ENCODE measurements at places on chromosomes 13 and 19.
A peak's percentile ranks its signal among the peaks of the same experiment; 100 is the strongest.

GRCh38 chr13:111480976-111481375 is 160.5 kb downstream of the TEX29 start:
- no peak for DNase-seq

- no peak for DNase-seq
These were observed 128.1 kb downstream of the KL start for GRCh38 chr13:33144358-33144784.

DNA sequence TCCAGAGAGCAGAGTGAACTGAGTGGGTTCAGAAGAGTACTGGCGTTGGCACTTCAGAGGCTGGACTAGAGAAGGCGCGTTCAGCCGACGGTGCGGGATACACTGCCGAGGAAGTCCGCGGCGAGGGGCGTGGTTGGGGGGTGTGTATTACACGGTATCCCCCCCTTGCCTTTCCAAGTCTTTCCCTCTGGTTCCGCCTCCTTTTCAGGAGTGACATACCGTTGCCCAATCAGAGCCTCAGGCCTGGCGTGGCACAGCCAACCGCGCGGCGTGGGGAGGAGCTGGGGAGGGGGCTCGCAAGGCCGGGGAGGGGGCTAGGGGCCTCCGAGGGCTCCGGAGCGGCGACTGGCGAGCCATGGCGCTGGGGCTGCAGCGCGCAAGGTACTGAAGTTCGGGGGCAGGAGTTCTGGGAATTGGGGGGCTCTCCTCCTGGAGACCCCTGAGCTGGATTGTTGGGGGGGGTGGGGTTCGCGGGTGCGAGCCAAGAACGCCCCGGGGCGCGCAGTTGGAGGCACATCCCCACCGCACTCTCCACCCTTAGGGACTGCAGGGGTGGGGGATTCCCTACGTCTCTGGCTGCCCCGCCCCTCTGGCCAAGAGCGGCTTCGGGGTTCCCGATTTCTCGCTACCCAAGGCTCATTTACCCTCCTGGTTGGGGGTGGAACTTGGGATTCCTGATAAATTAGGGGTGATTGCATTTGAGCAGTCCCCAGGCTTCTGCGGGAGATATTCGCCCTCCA is at the start of gene HIF3A:
Gene HIF3A, plus strand, starts transcription at position 321 of the 740 bp plus-strand sequence. Its CDS starts 35 bp downstream, at position 356.
- DNase-seq: no peak

GRCh38 chr19:55041627-55042343 is 3.7 kb upstream of the GP6 start:
- no peak for DNase-seq

- peak; percentile 27 for DNase-seq
These were observed 53.2 kb downstream of the CDADC1 start for GRCh38 chr13:49300739-49301589.

- no peak for DNase-seq
These were observed 1.7 kb upstream of the SBK3 start for GRCh38 chr19:55546822-55547614.

- no peak for DNase-seq
These were observed 26.3 kb downstream of the ONECUT3 start for GRCh38 chr19:1779574-1779973.

DNA sequence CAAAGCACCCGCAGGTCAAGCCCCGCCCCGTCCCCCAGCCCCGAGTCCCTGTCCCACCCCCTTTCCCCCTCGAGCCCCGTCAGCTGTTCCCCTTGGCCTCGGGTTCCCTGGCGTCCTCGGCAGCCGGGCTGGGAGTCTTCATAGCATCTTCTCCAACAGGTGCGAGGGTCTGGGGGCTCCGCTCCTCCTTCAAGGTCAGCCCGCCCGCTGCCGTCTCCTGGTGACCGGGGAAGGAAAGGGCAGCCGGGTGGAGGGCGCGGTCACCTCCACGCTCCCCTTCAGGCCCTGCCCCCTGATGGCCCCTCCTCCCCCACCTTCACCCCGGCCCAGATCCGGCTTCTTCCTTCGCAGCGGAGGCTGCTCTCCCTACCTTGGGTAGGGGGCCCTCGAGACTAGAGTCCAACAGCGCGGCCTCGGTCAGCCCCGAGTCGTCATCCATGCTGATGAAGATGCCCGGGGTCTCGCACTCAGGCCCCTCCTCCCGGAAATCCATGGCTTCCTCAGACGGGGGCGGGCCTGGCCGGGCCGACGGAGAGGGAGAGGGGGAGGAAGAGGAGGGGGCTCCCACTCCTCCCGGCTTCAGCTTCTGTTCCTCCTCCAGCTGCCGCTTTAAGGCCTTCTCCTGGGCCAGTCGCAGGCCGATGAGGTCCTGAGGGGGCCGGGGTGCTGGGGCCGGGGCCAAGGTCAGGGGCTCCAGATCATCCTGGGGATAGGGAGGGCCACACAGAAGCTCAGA is 541 bp upstream of the RSPH6A start:
- no peak for DNase-seq

DNA sequence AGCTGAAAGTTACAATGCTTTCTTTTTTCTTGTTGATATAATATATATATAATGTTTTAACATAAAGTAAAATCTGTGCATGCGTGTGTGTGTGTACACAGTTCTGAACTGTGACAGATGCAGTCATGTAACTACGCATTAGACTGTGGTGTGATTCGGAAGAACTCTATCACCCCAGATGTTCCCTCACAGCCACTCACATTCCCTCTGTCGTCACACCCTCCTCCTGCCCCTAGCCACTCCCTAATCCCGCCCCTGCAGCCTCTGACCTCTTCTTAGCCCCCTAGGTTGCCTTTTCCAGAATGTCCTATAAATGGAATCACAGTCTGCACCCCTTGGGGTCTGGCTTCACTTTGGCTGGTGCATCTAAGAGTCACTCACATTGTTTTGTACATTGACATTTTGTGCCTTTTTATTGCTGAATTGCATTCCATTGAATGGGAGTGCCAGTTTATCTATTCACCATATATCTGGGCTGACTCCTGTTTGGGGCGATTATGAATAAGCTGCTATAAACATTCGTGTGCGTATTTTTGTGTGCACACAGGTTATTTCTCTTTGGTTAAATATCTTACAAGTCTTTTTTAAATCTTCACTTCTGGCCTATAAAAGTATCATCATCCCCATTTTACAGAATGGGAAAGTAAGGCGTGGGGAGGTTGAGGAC is 20.4 kb downstream of the DHRS12 start:
- no peak for DNase-seq

- DNase-seq: no peak
These were observed 32.2 kb upstream of the USP12 start for GRCh38 chr13:27203854-27204253.

- DNase-seq: peak; percentile 37
These were observed 54.7 kb downstream of the ZNF787 start for GRCh38 chr19:56066152-56067023.

GRCh38 chr13:18236528-18236815 is 945.2 kb downstream of the TUBA3C start:
- no peak for DNase-seq

DNA sequence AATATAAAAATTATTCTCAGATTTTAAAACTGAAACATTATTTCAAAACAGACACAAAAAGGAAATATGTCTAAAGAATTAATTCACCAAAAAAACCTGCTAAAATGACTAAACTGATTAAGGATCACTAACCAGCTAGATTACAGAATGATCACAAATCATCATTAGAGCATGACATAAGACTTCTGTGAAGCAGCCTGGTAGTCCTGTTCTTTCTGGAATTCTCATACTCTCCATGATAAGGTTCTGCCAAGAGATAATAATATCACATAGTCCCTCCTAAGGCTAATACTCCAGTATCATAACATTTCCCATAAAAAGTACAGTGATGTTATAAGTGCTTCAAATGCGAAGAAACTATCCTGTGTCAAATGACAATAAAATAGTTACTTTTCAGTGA is 1814.9 kb downstream of the SLITRK5 start:
- DNase-seq: no peak

DNA sequence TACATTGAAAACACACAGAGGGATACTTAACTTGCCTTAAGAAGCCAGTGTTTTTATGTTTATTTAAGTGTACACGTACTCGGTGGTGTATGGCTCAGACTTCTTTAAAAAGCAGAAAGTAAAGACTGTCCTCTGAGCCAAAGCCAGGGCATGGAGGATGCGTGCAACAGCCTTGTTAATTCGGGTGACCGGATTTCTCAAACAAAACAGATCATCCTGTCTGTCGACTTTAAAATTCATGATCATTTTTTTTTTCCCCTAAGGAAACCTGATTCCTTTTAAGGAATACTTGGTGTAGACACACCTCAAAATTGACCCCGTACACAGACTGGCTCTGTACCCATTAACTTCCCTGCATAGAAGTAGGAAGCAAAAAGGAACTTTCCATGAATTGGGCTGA is 124.7 kb upstream of the RNF113B start:
- DNase-seq: no peak
